ENCODE measurements at places on chromosomes 16 and 17.

- no peak overlapping the region for H3K4me3 ChIP-seq
- no peaks in the 10 kb centered on the region for H3K4me1 ChIP-seq
- H3K36me3 ChIP-seq, result no peaks in the 10 kb centered on the region
- H3K27me3 ChIP-seq, result no peaks in the 10 kb centered on the region
Observed at GRCh38 chr17:34820922-34821321, 140.3 kb downstream of the CCT6B start.

DNA sequence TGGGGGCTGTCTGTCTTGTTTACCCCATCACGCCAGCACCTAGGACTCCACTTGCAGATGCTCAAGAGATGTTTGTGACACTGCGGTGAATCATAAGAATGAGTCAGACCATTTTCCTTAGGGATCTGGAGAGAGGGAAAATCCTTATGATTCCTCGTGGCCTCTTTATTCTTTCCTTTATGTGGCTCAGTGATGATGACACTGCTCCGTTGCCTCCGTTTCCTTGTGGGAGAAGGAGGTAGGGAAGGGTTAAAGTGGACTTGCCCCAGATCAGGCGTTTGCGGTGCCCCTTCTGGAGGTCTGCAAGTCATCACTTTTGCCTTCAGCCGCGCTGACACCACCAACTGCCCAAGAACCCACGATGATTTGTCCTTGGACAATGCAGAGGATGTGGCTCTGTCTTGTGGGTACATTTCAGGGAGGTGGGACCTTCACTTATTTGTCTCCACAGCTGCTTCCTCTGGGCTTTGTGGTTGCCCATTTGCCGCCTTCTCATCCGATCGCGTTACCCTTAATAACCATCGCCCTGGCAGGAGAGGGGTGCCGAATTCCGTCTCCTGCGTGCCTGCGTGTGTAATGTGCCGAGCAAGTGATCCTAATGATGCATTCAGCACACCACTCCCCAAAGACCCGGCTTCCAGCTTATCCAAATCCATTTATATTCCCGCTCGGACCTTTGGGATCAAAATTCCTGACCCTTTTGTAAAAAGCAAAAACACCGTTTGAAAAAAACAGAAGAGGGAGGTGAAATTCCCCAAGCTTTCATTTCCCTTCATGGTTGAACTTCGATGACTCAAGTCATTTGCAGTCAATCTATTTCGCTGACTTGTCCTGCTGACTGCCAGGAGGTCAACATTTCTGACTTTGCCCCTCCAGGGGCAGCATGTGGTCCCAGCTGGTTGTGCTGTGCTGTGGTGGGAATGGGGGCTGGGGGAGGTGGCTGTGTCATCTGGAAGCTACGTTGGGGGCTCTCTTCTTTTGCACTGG is 87.2 kb upstream of the IRX3 start:
- H3K27me3 ChIP-seq, result no peaks in the 10 kb centered on the region
- no peaks in the 10 kb centered on the region for H3K36me3 ChIP-seq
- DNase-seq, result no peak
- no peaks in the 10 kb centered on the region for H3K4me1 ChIP-seq

DNA sequence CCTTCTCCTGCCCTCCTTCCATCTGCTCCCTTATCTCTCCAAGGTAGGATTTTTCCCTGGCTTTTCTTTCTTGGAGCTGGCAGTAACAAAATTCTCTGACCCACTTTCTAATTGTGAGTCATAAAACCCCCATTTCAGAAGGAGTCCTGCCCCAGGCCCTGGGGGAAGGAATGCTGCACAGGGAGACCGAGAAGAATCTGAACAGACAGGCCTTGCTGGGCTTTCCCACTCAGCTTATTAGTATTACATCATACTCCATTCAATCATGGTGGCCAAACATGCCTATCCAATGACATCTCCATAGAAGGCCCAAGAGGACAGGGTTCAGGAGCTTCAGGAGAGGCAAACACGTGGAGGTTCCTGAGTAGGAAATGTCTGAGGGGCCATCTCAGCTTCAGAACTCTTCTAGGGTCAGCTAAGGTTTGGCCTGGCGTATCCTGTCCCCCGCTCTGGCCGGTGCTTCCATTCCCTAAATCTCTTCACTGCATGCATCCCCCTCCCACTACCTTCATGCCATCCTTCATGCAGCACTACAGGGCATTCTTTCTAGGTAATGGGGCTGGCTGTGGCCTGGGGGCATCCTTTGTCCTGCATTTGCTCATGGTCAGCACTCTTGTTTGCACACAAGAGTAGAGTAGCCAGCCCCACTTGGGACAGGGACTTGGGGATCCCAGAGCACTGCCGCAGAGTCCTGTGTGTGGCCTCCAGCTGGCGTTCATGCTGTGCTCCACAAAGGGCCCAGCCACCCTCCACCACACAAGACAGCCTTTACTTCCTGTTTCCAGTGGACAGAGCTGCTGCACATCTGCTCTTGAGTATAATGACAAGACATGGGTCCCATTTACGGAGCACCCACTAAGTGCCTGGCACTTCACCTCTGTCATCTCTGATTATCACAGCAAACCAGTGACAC is 8.2 kb downstream of the SLC6A2 start:
- peak; percentile 49 for DNase-seq
- no peak overlapping the region for H3K4me3 ChIP-seq
- no peak overlapping the region for H3K27ac ChIP-seq
- peaks cover 7% of the 10 kb centered on the region for H3K4me1 ChIP-seq

DNA sequence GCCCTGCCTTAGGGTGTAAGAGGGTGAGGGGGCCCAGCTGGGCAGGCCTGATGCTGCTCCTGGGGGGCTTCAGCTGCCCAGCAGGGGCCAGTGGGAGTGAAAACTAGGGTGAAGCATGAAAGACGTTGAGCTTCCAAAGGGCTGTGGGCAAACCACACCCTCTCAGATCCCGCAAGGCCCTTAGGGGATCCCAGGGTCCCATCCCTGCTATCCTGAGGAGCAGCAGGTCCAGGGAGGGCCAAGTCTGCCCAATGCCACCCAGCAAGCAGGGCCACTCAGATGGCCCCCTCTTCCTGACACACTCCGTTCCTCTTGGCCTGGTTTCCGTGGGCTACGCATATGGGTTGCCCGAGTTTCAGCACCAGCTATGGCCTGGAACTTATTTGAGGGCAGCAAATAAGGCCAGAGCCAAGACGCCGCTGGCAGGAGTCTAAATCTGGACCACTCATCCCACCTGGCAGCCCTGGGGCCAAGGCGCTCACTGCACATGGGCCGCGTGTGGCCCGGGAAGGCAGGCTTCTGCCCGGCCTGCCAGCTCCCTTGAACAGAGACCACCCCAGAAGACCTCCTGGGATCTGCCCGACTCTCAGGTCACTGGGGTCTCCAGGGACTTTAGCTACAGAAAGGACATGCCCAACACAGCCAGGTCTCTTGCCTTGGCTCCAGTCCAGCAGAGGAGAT is 4.2 kb downstream of the ATP2A3 start:
- H3K27me3 ChIP-seq, result no peaks in the 10 kb centered on the region
- H3K27ac ChIP-seq, result peak overlapping the region; percentile 99
- peak overlapping the region; percentile 57 for H3K4me3 ChIP-seq
- DNase-seq, result no peak
- peaks cover 75% of the 10 kb centered on the region for H3K4me1 ChIP-seq

GRCh38 chr17:77946900-77947645 is 11.4 kb upstream of the TNRC6C start:
- no peaks in the 10 kb centered on the region for H3K4me1 ChIP-seq
- no peak overlapping the region for H3K4me3 ChIP-seq
- H3K27ac ChIP-seq, result no peak overlapping the region

GRCh38 chr16:8620535-8620934 is 963 bp upstream of the METTL22 start:
- no peaks in the 10 kb centered on the region for H3K27me3 ChIP-seq
- H3K4me3 ChIP-seq, result no peak overlapping the region
- peaks cover 46% of the 10 kb centered on the region for H3K4me1 ChIP-seq
- no peak for DNase-seq
- no peak overlapping the region for H3K27ac ChIP-seq

DNA sequence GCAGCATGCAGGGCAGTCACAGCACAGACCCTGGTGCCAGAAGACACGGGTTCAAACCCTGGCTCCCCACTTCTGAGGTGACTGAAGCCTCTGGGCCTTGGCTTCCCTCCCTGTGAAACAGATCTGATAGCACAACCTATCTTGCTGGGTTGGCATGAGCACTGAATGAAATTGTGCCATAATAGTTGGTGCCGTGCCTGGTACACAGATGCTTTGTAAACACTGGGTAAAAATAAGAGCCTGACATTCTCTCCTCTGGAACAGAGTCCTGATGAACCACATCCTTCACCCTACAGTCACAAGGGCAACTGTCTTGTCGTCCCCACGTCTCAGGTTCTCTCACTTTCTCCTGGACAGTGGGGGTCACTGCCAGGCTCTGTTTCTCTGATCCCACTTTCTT is 35.7 kb downstream of the NOS2 start:
- no peak overlapping the region for H3K4me3 ChIP-seq
- no peaks in the 10 kb centered on the region for H3K27me3 ChIP-seq
- no peak overlapping the region for H3K27ac ChIP-seq
- DNase-seq, result no peak

- H3K4me1 ChIP-seq, result no peaks in the 10 kb centered on the region
- DNase-seq, result no peak
- no peak overlapping the region for H3K27ac ChIP-seq
- no peaks in the 10 kb centered on the region for H3K27me3 ChIP-seq
- H3K4me3 ChIP-seq, result no peak overlapping the region
Observed at GRCh38 chr16:15038689-15039088, 17.2 kb downstream of the NTAN1 start.

- H3K4me3 ChIP-seq, result no peak overlapping the region
- H3K27ac ChIP-seq, result no peak overlapping the region
- no peaks in the 10 kb centered on the region for H3K27me3 ChIP-seq
- DNase-seq, result no peak
- H3K36me3 ChIP-seq, result no peaks in the 10 kb centered on the region
Observed at GRCh38 chr17:59287891-59288290, 43.6 kb upstream of the YPEL2 start.

GRCh38 chr17:8189711-8190477 is at the start of gene BORCS6:
Gene BORCS6, minus strand, starts transcription at chr17:8190180. Its CDS starts 40 bp downstream, at chr17:8190140.
- H3K27me3 ChIP-seq, result no peaks in the 10 kb centered on the region
- H3K4me3 ChIP-seq, result peak within 1 kb of the TSS; percentile 73
- peaks cover 47% of the 10 kb centered on the region for H3K4me1 ChIP-seq
- peak; percentile 98 for DNase-seq

- no peak overlapping the region for H3K4me3 ChIP-seq
- H3K4me1 ChIP-seq, result peaks cover 22% of the 10 kb centered on the region
- peak; percentile 86 for DNase-seq
- no peaks in the 10 kb centered on the region for H3K27me3 ChIP-seq
- peaks cover 55% of the 10 kb centered on the region for H3K36me3 ChIP-seq
Observed at GRCh38 chr17:50139950-50140885, 10.3 kb upstream of the SAMD14 start.

DNA sequence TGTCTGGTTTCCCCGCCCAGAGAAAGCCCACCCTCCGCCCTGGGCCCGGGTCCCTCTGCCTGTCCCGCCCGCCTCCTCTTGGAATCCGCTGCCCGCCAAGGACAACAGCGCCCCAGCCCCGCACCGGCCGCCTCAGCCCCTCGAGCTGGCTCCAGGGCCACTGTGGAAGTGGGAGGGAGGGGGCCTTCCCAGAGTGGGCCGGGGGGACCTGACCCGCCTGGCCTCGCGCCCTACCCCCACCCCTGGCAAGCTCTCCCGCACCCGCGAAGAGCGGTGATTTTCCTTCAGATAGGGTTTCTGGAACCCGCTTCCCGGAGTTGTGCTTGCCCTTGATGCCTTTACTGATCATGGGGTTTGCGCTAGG is 2.3 kb upstream of the CBX8 start:
- H3K4me3 ChIP-seq, result no peak overlapping the region
- DNase-seq, result no peak
- peaks cover 52% of the 10 kb centered on the region for H3K4me1 ChIP-seq
- H3K27ac ChIP-seq, result no peak overlapping the region
- H3K27me3 ChIP-seq, result no peaks in the 10 kb centered on the region

DNA sequence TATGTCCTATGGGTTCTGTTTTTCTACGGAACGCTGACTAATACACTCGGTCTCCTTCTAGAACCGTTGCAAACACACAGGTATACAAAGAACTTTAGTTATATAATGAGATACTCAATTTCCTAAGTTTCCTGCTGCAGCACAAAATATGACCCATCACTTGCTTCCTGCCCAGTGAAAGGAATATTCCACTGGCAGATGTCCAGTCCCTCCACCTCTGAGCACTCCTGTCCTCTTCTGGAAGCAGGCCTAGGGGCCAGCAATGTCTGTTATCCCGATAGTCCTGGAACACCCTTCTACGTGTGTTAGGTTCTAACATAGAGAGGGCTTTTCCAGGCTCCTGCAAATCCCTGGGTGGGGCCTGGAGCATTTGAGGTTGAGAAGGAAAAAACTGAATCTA is 32.7 kb downstream of the ADAMTS18 start:
- DNase-seq, result no peak
- no peaks in the 10 kb centered on the region for H3K36me3 ChIP-seq
- H3K27ac ChIP-seq, result no peak overlapping the region
- H3K4me1 ChIP-seq, result no peaks in the 10 kb centered on the region
- H3K4me3 ChIP-seq, result no peak overlapping the region

DNA sequence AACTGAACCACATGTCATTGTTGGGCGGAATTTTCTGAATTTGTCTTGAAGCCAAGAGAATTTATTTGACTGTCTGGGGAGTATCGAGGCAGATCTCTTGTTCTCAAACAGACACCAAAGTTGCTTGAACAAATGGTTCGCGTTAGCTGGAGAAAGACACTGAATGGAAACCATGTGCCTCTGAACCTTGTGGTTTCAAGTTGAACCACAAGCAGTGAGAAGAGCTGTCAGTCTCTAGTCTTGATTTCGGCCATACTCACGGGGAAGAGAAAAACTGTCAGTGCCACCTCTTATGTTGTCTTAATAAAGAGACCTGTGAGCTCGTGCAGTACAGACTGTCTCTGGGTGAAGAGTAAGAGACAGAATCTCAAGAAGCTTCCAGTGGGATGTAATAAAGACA is 886.5 kb upstream of the SOX9 start:
- DNase-seq, result no peak
- no peaks in the 10 kb centered on the region for H3K27me3 ChIP-seq
- H3K27ac ChIP-seq, result no peak overlapping the region
- H3K4me3 ChIP-seq, result no peak overlapping the region

- no peak overlapping the region for H3K27ac ChIP-seq
- H3K4me3 ChIP-seq, result no peak overlapping the region
- no peaks in the 10 kb centered on the region for H3K36me3 ChIP-seq
- DNase-seq, result peak; percentile 64
Observed at GRCh38 chr16:709566-710499, 4.2 kb upstream of the FBXL16 start.

DNA sequence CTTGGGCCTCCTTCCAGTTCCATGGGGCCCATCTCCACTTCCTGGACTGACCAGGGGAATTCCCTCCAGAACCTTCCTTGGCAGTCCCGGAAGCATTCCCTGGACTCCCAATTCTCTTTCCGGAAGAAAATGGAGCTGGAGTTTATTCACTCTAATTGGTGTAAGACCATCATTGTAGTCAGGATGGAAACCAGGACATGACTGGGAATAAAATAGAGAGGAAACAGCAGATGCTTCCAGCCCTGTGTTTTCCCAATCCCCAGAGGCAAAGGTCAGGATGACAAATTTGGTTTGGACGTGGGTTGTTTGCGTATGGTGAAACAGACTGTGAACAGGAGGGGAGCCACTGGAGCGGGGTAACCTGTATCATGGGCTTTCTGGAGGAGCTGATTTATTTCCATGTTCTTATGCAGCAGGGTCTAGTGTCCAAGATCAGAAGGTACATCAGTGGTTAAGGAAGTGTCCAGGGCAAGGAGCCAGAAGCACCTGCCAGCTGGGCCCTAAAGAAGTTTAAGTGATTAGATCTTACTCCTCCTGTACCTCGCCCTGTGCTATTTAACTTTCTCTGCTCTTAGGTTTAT is 8.5 kb upstream of the LONP2 start:
- H3K27me3 ChIP-seq, result no peaks in the 10 kb centered on the region
- no peaks in the 10 kb centered on the region for H3K4me1 ChIP-seq
- H3K27ac ChIP-seq, result no peak overlapping the region
- DNase-seq, result no peak
- H3K4me3 ChIP-seq, result no peak overlapping the region

Data from Karpas-422 (cell line).